Forelimb muscle (tissue), 1 donor: ENCODE measurements at places on chromosomes 1 and 21. TPM values are rescaled to one million over a fixed set of nuclear protein-coding genes. Genes with fewer than 3 reads are reported as not detected.
A peak's percentile ranks its signal among the peaks of the same experiment; 100 is the strongest.

GRCh38 chr1:69791311-69791710 lies 223.6 kb downstream of the LRRC7 start:
- no peak for DNase-seq

DNA sequence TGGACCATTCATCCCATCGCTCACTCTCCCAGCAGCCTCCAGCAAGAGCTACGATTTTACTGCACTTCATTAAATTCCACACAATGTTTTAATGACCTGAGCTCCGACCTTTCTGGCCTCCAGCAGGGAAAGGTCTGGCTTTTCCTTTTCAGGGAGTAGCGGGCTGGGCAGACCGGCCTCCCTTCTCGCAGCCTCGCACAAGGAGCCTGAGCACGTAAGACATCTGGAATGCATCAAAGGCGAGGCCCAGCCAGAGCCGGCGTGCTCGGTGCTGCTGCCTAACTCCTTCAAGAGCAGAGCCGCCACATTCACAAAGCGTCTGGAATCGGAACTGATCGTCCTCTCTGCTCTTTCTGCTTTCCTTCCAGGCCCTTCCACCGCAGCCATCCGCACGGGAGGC lies 32.5 kb upstream of the FHAD1 start:
- DNase-seq: peak; percentile 62

DNA sequence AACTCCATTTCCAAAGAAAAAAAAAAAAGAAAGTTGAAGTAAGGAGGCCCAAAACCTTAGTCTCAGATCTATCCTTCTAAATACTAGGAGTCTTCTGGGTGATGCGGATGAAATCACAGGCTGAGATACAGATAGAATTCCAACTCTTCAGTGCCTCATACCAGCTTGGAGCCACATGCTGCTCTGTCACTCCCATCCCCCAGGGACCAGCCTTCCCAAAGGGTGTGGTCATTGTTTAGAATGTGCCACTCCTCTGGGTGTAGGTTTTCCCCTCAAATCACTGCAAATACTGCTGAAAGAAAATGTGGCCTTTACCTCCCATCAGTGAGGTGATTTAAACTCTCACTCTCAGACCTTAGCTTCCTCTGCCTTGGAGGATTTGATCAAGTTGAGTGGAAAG lies 112.9 kb downstream of the CDC7 start:
- no peak for DNase-seq

DNA sequence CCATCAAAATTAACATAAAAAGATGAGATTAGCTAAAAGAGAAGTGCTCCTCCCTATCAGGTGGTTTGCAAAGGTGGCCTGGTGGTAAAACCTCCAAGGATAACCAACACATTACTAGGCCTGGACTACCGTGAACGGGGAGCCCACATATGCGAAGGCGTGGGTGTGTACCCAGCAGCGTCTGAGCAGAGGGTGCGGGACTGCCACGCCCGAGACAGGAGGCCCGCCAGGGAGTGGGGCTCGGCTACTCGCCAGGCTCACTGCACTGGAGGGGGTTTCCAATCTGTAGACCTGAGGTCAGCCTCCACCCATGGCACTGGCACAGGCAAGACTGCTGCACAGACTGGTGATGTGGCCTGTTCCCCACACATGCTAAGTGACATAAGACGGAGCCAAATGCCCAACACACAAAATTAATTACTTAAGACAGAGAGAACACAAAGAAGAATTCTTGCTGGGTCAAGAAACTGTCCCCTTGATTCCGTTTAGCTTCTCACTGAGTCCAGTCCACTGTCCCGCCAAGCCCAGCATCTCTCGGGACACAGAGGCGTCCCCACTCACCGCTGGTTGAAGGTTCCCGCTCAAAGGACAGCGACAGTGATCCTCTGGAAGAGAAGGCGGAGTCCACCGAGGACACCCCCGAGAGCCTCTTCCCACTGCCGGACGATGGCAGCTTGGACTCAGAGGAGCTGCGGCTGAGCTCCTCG lies 23.4 kb downstream of the RIPK4 start:
- DNase-seq: no peak

DNA sequence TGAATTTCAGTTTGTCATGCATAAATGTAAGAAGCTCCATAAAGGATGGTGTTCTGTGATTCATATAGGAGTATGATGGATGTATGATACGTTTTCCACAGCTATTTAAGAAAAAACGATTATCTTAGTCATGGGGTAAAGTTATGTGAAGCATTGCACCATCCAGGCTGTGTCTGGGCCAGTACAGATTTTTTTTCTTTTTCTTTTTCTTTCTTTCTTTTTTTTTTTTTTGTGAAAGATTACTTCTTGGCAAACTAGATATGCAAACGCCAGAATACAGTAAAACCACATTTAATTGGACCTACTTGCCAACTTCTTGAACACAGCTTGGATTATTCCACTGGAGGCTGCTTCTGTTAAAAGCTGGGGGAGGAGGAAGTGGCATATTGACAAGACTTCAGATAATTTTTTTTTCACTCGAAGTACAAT lies 14.9 kb downstream of the ZBTB18 start:
- no peak for DNase-seq

DNA sequence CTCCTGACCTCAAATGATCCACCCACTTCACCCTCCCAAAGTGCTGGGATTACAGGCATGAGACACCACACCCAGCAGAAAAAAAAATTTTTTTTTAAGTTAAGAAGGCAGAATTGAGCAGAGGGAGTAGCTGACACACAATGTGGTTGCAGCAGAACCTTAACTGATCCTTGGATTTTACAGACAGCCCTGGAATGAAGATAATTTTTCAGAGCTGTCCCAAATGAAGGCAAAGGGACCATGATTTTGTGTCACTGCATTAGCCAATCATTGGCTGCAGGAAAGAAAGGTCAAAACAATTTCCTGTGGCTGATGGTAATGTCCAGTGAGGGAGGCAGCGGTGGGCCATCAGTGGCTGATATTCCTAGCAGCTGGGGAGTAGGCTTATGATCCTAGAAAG lies 19.3 kb upstream of the AQP10 start:
- no peak for DNase-seq

DNA sequence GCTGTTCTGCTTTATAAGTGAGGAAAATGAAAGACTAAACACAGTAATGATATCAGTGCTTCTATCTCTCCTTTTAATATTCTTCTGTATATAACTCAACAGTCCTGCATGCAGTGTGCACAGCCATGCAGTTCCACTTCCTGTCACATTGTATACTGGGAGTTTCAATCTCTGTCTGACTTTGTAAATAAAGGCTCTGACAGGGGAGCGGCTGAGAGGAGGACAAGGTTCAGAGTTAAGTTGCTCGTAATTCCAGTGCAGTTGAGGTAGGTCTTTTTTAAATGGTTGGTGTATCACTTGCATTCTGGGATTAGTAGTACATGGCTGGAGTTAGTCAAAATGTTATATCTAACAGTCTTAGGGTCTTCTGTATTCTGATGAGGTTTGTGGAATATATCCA lies 264.5 kb downstream of the OLFM3 start:
- DNase-seq: no peak

- DNase-seq: no peak
Measured at GRCh38 chr1:189619682-189620332, 857.9 kb downstream of the BRINP3 start.

DNA sequence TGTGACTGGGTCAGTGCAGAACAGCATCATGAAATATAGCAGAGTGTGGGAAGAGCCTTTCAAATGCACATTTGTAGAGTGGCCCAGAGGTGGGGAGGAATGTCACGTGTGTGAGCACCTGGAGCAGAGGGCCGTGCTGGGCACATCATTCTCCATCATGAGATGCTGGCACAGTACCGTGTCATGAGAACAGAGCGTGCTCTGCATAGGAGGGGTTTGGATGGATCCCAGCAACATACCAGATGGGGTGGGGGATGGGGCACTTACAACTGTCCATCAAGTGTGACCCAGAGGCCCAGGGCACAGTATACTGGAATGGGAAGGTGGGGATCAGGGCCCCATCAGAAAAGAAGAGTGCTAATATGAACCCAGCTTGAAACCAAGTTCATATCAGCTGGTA lies 182.0 kb downstream of the LMX1A start:
- no peak for DNase-seq

GRCh38 chr1:171850651-171851350 lies 9.5 kb downstream of the DNM3 start:
- DNase-seq: no peak

GRCh38 chr1:119541389-119541788 lies 34.4 kb downstream of the HSD3B1 start:
- DNase-seq: no peak

- no peak for DNase-seq
Measured at GRCh38 chr1:248820041-248820585, 5.6 kb downstream of the SH3BP5L start.

DNA sequence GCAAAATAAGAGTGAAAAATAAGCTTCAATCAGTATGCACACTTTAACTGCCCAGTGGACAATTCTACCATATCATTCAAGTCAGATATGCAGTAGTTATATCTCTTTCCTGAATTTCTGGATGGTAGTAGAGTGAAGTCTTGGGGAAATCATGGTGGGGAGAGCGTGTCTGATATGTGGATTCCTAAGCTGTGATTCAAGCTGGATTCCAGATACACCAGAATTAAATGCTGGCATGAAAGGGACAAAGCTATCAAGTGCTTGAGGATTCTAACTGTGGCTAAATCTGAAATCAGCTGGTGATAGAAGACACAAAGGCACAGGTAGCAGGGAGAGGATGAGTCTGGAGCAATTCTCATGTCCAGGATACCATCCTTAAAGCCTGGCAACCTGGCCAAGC lies 323.5 kb downstream of the DUSP10 start:
- DNase-seq: no peak

GRCh38 chr1:209707308-209707707 lies 2.7 kb downstream of the HSD11B1 start:
- DNase-seq: no peak

GRCh38 chr21:46078322-46078977 lies 19.5 kb upstream of the COL6A2 start:
- DNase-seq: no peak

Gene CCDC30
- 2.3 TPM for polyA plus RNA-seq

Gene F11R
- 11.4 TPM for polyA plus RNA-seq
